ENCODE measurements at places on chromosomes 13 and 19. TPM values are rescaled to one million over a fixed set of nuclear protein-coding genes. Genes with fewer than 3 reads are reported as not detected.
A peak's percentile ranks its signal among the peaks of the same experiment; 100 is the strongest.

The MRPL34 gene
- total RNA-seq: 44.8 TPM

The ATP8B3 gene
- total RNA-seq: 3.0 TPM

- no peaks in the 10 kb centered on the region for H3K27me3 ChIP-seq
- no peak overlapping the region for H3K4me3 ChIP-seq
- no peak overlapping the region for H3K27ac ChIP-seq
- no peak for DNase-seq
These were observed 78.7 kb downstream of the IPO5 start for GRCh38 chr13:98032168-98032567.

- no peaks in the 10 kb centered on the region for H3K36me3 ChIP-seq
- peaks cover 8% of the 10 kb centered on the region for H3K27me3 ChIP-seq
- no peaks in the 10 kb centered on the region for H3K4me1 ChIP-seq
- H3K27ac ChIP-seq: no peak overlapping the region
- no peak overlapping the region for H3K4me3 ChIP-seq
These were observed 1.3 kb upstream of the SYCN start for GRCh38 chr19:39205449-39205764.

- no peaks in the 10 kb centered on the region for H3K36me3 ChIP-seq
- H3K27me3 ChIP-seq: no peaks in the 10 kb centered on the region
- no peaks in the 10 kb centered on the region for H3K4me1 ChIP-seq
- peak; percentile 90 for DNase-seq
These were observed 52.7 kb upstream of the RFXAP start for GRCh38 chr13:36766295-36766694.

Data from fibroblast of lung (primary cell).